ENCODE measurements at places on chromosomes 2 and 18.

DNA sequence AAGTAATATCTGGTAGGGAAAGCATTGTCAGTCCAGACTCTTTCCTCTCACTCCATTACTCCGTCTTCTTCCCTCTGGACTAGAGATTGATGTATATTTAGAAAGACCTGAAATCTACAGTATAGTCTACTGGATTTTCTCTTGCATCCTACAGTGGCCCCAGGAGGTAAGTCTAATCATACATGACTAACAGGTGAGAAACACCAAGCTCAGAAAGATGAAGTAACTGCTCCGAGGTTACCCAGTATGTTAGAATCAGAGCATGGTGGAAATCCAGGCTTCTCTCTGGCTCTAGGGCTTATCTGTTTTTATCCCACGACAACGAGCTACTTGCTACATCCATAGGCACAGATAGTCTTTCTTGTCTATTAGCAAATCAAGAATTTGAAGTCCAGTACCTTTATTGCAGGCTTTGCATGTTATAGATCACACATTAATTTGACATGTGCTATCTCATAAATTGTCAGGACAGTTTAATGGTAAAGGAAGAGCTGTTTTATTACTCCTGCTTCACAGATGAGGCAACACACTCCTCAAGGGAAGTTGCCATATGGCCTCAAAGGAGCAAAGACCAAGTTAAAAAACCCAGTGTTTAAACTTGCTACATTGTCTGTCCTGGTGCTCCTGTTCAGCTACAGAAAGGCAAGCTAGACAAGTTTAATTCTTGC is 484.3 kb downstream of the THSD7B start:
- DNase-seq = no peak

DNA sequence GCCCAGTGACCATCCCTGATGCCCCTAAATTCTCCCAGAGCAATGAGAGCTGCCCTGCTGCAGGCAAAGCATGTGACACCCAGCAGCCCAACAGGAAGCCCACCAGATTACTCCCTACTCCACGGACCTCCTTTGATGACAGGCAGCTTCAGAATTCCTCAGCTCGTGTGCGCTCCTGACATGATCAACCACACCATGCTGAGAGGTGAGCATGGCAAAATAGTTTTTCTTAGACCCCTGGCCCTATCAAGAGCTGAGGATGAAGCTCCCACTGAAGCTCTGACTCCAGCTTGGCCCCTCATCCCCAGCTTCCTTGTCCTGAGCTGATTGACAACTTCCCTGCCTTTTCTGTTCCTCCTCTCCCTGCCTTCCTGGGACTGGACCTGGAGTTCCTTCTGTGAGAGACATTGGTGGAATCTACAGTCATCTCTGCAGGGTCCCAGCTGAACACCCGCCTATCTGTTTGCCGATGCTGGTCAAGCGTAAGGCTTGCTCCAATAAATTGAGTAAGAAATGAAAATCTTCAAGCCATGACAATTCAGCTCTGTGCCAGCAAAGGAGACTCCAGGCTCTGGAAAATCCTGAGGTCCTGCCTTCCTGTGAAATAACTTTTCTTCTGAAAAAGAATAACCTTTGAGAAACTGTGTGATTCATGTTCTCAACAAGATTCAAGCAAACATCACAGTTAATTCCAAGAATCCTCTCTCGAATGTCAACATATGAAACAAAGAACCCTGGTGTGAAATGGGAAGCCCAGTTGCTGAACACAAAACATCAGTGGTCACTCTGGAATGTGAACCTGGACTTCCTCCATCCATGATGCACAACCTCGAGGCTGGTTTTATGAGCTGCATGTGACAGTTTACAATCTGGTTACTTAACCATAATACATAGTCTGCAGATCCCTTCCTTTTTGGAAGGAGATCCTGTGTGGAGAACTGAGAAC is 201.1 kb downstream of the SPP2 start:
- DNase-seq = no peak

- no peak for DNase-seq
Observed at GRCh38 chr2:17163638-17164037, 354.6 kb downstream of the RAD51AP2 start.

- no peak for DNase-seq
Observed at GRCh38 chr2:69693775-69694450, 48.0 kb upstream of the ANXA4 start.

DNA sequence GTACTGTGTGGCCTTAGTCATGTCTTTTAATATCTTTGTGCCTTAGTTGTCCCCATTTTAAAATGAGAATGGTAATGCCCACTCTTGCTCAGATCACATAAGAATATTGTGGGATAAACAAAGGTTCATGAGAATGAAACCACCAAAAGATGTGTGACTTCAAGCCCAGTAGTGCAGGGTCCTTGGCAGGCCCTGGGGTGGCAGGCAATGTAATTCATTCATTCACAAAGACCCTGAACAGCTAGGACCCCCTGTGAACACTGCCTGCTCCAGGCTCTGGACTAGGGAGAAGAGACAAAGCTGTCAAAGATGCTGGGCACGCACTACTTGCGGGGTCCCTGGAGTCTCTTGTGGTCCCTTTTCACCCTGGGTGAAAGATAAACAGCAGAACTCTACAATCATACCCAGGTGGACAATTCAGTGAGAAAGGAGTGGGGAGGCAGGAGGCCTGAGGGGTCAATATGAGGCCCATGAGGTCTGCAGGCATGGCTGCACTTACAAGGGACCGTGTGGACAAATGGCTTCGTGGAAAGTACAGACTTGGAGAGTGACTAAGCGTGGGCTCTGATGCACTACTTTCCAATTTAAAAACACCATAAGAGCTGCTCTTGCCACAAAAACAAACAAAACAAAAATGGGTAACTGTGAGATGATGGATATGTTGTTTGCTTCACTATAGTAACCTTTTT is 136.1 kb downstream of the SMAD7 start:
- DNase-seq = no peak

GRCh38 chr2:222919841-222920526 is 59.1 kb downstream of the ACSL3 start:
- DNase-seq = no peak

DNA sequence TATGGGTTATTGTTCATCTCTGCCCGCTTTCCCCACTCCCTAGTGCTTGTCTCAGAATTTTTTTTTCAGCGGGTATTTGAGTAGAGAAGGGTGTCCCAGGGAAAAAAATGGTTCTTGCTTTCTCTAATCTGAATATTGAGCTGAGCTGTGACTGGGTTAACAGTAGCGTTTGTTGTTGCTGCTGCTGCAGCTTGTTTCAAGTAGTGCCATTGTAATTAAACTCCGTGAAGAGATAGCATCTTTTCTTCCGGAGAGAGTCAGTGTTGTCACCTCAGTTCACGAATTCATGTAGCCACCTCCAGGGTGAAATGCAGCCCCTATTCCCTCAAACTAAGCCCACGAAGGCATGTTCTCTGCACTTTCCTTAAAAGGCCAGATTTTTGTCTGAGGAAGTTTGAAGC is 1.5 kb upstream of the AAK1 start:
- no peak for DNase-seq

- DNase-seq = no peak
Observed at GRCh38 chr2:554444-554843, 122.8 kb downstream of the TMEM18 start.

- no peak for DNase-seq
Observed at GRCh38 chr2:191316246-191316994, 71.2 kb downstream of the MYO1B start.

- no peak for DNase-seq
Observed at GRCh38 chr18:31634331-31634713, 42.6 kb downstream of the TTR start.

GRCh38 chr18:32461709-32462272 is 8.9 kb downstream of the GAREM1 start:
- DNase-seq = no peak

DNA sequence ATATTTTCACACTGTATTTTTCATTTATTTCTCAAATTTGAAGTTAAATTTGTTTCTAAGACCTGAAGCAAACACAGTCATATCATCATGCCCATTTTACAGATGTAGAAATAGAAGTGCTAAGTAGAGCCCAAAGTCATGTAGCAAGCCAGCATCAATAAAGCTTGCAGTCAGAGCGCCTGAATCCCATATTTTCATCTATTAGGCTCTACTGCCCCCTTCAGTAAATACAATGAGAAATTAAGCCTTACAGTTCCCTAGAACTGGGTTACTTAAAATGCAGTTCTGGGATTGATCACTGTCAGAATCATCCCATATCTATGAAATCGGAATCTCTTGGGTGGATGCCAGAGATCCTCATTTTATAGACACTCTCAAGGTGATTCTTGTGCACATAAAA is 419.9 kb downstream of the TGIF1 start:
- no peak for DNase-seq

DNA sequence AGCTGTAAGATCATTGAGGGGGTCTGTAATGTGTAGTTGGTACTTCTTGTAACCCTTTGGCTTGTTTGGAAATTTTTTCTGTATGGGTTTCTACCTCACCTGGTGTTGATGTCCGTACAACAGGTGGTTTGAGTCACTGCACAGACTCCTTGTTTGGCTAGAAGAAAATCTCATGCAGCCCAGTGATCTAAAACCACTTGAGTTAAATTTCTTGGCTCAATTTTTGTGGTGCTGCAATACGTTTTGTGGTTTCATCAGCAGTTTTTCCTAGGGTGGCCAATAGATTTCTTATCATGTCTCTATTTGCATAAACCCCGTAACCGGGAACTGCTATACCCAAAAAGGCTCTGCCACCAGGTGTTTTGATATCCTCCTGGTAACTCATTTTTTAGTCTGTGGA is 43.4 kb downstream of the CERS6 start:
- no peak for DNase-seq

DNA sequence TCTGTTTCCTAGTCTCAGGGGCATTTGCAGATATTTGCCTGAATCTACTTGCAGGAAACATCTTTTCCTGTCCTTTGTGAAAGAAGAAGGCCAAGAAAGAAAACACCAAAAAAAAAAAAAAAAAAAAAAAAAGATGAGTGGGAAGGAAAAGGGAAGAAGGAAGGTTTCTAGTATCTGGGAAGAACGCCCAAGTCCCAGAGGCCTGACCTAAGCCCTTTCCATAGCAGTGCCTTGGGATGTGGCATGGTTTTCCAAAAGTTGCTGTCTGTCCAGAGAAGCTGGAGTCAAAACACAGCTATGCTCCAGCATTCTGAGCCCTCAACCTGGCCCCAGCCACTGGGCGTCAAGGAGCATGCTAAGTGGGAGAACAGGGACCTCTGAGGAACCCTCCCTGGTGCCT is 123.5 kb downstream of the INHBB start:
- DNase-seq = no peak

- DNase-seq = no peak
Observed at GRCh38 chr2:218259099-218259961, 1.5 kb upstream of the GPBAR1 start.

DNA sequence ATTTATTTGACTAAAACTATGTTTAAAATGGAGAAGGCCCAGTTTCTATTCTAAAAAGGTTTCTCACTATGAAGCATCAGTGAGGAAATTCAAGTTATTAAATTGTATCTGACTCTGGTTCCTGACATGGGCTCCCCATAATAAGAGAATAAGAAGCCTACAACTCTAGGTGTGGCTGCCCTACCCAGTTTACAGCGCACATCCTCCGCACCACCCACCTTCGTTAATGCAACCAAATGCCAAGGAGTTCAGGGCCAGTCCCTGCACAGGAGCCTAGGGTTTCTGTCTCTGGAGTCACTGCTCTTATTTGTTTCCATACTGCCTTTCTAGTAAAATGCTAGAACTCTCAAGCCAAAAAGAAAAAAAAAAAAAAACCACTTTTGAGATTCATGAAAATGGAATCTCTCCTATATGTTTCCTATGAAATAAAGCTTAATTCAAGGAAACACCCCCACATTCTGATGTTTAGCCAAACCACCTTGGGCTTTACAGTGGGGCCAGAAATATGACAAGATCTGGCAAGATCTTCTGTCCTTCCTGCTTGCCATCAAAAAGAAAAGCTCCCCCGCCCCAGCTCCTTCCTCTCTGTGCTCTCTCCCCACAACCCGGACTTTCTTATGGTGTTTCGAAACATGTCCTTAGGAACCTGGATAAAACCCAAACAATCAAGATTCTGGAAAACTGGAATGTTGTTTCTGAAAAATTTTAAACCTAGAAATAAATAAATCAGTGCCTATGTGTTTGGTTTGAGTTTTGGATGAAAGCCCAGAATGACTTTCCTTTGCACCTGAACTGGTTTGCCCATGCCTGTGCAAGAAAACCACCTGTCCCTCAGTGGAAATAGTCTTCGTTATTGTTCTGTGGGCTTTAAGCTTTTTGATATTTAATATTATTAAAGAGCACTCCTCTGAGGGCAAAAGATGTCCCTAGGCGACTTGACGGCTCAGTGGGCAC is 136.7 kb downstream of the SP3 start:
- no peak for DNase-seq

DNA sequence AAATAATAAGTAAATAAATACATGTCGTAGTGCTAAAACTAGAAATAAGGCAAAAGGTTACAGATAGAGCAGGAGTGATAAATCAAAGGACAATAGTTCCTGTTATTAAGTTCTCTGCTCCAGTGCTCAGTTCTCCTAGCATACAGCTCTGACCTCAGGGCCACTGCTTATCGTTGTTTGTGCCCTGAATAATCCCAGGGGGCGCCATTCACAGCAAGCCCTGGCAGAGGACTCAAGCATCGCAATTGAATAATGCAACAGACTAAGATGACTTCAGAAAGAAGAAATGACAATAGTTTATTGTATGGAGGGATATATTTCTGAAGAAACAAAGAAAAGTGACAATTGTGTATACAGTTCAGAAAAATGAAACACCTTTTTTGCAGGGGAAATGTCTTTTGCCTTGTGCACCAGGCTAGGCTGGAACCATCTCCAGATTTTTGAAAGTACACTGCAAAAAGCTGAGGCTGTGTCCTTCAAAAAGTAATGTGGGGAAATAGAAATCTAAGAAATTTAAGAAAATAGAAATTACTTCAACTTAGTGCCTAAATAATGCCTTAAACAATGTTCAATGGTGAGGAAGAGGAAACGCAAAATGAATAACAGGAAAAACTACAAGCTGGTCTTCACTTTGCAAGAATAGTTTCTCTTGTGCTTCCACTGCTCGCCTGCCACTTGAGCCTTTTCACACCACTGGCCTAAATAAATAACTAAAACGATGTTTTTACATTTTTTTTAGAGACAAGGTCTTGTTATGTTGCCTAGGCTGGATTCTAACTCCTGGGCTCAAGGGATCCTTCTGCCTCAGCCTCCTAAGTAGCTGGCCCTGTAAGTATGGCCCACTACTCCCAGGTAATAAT is 19.0 kb upstream of the CCNYL1 start:
- DNase-seq = no peak

- no peak for DNase-seq
Observed at GRCh38 chr2:235747786-235748091, 253.9 kb downstream of the AGAP1 start.

DNA sequence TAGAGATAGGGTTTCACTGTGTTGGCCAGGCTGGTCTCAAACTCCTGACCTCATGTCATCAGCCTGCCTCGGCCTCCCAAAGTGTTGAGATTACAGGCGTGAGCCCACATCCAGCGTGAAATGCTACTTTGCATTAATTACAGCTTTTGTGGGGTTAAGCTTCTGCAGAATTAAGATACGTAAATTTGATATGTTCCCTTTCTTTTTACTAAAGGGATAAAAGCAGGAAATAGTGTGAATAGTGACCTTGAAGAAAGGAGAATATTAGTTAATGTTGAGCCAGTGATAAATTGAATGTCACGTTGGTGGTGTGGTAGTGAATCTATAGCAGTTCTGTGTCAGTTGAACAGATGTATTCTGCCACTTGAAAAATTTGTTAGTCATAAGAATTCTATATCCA is 16.9 kb downstream of the SMCHD1 start:
- no peak for DNase-seq

- no peak for DNase-seq
Observed at GRCh38 chr18:13175754-13176210, 42.8 kb upstream of the LDLRAD4 start.

GRCh38 chr2:10954416-10954815 is 42.7 kb downstream of the KCNF1 start:
- no peak for DNase-seq

- DNase-seq = peak; percentile 3
Observed at GRCh38 chr2:76197842-76198448, 487.2 kb upstream of the GCFC2 start.

Measured in stimulated activated CD8-positive, alpha-beta memory T cell treated with anti-CD3 and anti-CD28 coated beads, Interleukin-2, amount 100 ng/mL, for 48 hours (primary cell).